ENCODE measurements at places on chromosomes 5 and 9.

GRCh38 chr5:168314735-168315411, 23.4 kb downstream of the WWC1 start:
- peak; percentile 71 for DNase-seq

- no peak for DNase-seq
These were observed 51.2 kb downstream of the PARP8 start for GRCh38 chr5:50717651-50718050.

GRCh38 chr5:85000671-85001070, 616.0 kb upstream of the EDIL3 start:
- DNase-seq = no peak

DNA sequence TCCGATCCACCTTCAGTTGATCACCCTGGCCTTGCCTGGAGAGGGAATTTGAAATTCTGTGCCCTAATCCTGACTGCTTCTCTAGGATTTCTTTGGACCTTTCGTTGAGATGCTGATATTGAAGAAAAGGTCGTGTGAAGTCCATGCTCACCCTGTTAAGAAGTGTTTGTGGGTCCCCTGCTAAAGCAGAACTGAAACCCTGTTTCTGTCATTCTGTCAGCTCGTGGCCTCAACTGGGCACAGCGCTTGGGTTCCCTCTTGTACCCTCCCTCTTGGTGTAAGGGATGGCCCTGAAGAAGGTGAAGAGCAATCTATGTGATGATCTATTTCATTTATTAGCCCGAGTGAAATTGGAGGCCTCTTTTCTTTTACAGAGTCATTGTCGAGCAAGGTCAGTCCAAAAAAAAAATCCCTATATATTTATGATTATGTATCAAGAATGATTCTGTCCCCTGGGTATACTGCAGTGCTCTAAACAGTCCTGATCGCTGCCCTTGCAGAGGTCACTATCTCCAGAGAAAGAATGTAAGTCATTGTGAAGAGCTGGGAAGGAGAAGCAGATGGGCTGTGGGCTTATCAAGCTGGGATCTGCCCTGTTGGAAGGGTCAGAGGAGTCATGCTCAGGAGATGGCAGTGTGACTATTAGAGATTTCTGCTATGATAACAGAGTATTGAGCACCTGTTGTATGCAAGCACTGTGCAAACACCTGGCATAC, 56.1 kb downstream of the WWC1 start:
- DNase-seq = no peak

DNA sequence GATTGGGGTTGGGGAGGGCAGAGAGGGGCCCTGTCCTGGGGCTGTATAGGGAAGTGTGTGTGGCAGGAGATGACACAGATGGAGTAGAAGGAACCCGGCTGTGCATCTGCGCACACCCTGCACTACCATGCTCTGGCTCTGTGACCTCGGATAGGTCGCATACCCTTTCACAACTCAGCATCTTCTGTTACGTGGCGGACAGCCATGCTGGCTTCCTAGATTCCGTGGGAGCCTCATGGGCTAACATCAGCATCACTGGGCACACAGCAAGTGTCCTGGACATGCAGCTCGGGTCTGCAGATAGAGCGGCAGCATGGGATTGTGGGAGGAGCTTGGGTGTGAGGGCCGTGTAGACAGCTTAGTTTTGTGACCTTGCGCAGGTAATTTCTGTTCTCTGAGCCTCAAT, 9.2 kb downstream of the ARPC5L start:
- no peak for DNase-seq

Measured in breast epithelium (tissue), 4 donors.